CD4-positive, alpha-beta memory T cell (primary cell): ENCODE measurements at places on chromosomes 1 and 21.

- no peak for DNase-seq
Measured at GRCh38 chr1:7675431-7676273, 95.4 kb upstream of the VAMP3 start.

- DNase-seq, result no peak
Measured at GRCh38 chr1:182459949-182460348, 10.0 kb downstream of the RGSL1 start.

GRCh38 chr1:44713321-44713781 lies 17.6 kb downstream of the RNU5D-1 start:
- DNase-seq, result no peak

- no peak for DNase-seq
Measured at GRCh38 chr1:198942466-198942865, 303.6 kb downstream of the PTPRC start.

- no peak for DNase-seq
Measured at GRCh38 chr1:226209307-226210059, 14.0 kb upstream of the MIXL1 start.

GRCh38 chr21:36377391-36377842 lies 7.8 kb upstream of the CHAF1B start:
- no peak for DNase-seq

- peak; percentile 4 for DNase-seq
Measured at GRCh38 chr21:36584980-36585940, 105.3 kb upstream of the CLDN14 start.

- no peak for DNase-seq
Measured at GRCh38 chr1:8189931-8190483, 127.9 kb upstream of the SLC45A1 start.

DNA sequence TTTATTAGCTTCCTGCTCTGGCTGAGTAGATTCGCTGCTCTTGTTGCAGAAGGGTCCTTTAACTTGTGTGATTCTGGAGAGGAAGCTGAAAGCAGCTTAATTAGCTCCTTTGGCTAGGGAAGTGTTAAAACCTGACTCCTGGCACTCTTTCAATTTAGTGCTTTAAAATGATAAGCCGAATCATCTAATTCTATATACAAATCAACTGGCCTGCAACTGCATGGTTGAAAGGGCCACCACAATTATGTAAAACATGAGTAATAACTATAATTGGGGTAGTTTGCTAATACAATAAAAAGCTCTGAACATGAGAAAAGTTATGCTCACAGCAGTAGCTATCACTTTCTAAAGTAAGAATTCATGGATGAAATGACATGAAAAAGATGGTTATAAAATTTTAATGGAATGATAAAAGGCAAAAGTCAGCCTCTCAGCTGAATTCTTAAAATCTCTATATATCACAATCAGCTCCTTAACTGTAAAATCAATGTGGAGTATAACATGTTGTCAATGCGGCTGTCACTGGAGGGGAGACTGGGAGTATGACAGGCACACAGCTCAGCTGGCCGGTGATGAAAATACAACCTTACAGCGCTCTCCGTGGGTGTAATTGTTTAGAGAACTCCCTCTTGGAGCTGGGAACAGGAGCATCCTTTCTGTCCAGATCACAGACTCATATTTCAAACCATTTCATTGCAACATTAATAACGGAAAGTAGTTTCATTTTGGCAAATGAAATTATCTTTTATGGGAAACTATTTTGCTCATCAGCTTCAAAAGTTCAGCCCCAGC lies 324.4 kb downstream of the KCTD3 start:
- no peak for DNase-seq

- DNase-seq, result no peak
Measured at GRCh38 chr1:248886237-248886895, 19.7 kb upstream of the PGBD2 start.

DNA sequence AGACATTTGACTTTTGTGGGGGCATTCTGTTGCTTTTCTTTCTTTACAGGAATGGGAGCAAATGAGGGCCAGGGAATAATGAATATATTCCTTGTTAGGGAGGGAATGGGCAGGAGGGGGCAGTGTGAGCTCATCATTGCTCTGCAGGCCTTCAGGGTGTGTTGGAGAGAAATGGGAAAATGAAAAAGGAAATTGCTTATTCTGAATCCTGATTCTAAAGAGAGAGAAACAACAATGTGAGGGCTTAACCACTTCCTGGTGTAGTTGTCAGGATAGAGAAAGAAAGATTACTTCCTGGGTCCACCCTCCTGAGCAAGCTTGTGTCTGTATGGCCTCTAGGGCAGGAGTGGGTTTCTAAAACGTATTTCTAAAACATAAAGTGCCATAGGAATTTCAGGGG lies 28.3 kb downstream of the VANGL2 start:
- DNase-seq, result peak; percentile 41

DNA sequence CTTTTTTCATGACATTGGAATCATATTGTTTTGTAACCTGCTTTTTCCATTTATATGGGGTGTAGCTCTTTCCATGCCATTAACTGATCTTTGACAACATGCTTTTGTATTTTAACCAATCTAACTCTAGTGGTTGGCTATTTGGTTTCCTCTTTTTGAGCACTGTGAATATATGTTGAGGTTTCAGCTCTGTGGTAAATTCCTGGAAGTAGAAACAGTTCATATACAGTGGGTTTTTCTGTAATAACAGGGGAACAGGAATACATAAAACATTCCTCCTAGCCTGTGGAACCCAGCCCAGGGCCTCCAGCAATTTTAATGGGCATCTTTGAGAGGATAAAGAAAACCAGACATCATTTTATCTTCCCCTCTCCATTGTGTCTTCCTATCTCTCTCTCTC lies 17.4 kb downstream of the AZIN2 start:
- DNase-seq, result no peak

GRCh38 chr21:25983745-25984144 lies 186.8 kb downstream of the APP start:
- DNase-seq, result no peak

DNA sequence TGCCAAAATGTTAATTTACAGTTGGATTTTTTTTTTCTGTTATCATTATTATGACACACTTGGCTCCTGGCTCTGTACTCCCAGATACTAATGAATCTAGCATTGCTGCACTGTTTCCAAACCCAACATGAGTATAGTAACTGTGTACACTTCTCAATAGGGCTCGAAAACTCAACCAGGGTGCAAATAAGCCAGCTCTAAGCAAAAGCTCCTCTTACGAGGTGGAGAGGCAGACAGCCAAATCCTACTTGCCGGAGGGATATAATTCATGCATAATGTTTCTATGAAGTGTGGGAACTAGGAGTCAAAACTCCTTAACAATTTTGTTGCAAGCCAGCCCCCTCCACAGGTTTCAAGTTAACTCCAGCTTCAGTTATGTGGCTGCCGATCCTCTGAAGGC lies 510.4 kb upstream of the ZP4 start:
- DNase-seq, result no peak

GRCh38 chr1:4170548-4171340 lies 270.7 kb upstream of the C1orf174 start:
- DNase-seq, result no peak
